CD4-positive, alpha-beta T cell treated with Interleukin-15 for 4 hours (primary cell): ENCODE measurements at places on chromosomes 4 and X.

GRCh38 chr4:80420638-80421037 lies 85.1 kb downstream of the CFAP299 start:
- no peak for DNase-seq

DNA sequence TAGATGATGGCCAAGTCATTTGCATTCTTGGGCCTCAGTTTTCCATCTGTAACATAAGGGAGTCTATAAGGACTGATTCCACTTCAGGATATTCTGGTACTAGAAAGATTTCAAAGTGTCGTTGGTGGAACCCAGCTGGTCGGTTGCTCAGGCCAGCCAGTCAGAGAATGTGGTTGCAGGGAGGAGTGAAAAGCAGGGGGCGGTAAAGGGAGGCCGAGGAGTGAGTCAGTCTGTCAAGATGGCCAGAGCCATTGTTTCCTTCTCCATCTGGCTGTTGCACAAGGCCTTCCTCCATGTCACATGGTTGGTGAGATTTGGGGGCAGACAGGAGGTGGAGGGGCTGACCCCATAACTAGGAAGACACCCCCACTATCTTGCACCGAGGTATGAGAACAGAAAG lies 38.2 kb downstream of the STARD8 start:
- DNase-seq = no peak

- DNase-seq = no peak
Observed at GRCh38 chr4:99324361-99324760, 3.2 kb upstream of the ADH1B start.

DNA sequence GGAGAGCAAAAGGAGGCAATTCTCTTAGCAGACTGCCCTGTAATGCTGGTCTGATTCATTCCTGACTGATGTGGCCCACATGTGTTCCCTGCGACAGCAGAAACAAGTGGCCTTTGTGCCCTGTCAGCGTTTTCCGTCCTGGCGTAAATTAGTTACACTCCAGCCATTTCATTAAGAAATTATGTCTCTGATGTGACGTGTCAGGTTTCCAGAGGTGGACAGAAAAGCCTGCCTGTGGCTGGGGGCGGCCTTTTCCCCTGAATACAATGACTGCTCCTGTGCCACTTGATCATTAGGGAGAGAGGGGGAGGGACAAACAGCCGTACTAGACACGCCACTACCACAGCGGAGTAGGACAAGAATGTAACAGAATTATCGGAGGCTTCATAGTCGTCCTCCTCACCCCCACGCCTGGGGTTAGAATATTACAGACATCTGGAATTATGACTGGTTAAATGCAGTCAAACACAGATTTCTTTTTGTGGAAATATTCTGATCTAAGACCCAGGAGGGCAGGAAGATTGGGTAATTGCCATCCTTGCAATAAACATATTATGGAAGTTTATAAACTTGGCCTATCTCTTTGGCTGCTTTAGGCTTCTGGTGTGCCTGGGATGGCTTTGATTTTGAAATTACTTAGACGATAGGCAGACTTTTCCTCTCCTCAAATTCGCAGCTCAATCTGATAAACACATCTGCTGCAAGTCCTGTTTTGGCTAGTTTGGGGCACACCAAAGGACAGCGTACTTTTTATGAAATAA lies 146.2 kb upstream of the BCOR start:
- no peak for DNase-seq

DNA sequence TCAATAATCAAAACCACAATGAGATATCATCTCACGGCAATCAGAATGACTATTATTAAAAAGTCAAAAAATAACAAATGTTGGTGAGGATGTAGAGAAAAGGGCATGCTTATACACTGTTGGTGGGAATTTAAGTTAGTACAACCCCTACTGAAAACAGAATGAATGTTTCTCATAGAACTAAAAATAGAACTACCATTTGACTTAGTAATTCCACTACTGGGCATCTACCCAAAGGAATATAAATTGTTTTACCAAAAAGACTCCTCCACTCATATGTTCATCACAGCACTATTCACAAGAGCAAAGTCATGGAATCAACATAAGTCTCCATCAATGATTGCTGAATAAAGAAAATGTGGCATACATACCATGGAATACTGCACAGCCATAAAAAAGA lies 278.1 kb upstream of the ARSJ start:
- no peak for DNase-seq

GRCh38 chr4:142567620-142568451 lies 278.3 kb downstream of the INPP4B start:
- DNase-seq = peak; percentile 43

- no peak for DNase-seq
Observed at GRCh38 chrX:10653302-10653701, 32.9 kb upstream of the MID1 start.

- no peak for DNase-seq
Observed at GRCh38 chrX:75989806-75990590, 182.9 kb upstream of the PBDC1 start.

DNA sequence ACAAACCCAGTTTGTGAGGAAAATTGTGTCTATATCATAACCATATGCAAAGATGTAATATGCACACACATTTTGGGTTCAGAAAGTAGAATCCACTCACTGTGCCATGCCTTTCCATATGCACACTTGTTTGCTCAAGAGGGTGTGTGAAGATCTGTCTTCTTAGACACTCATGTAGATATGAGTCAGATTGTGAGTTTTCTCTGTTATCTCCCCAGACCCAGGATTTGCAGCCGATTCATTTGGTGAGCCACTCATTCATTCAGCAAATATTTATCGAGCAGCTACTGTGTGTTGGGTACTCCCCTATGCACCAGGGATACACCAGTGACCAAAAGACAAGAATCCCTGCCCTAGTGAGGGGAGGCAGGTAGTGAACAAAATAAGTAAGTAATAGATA lies 81.5 kb downstream of the CLCN5 start:
- DNase-seq = no peak
